ENCODE measurements at places on chromosomes 3 and 15.
A peak's percentile ranks its signal among the peaks of the same experiment; 100 is the strongest.

- no peak for DNase-seq
Measured at GRCh38 chr3:189099031-189099471, 72.7 kb upstream of the TPRG1 start.

DNA sequence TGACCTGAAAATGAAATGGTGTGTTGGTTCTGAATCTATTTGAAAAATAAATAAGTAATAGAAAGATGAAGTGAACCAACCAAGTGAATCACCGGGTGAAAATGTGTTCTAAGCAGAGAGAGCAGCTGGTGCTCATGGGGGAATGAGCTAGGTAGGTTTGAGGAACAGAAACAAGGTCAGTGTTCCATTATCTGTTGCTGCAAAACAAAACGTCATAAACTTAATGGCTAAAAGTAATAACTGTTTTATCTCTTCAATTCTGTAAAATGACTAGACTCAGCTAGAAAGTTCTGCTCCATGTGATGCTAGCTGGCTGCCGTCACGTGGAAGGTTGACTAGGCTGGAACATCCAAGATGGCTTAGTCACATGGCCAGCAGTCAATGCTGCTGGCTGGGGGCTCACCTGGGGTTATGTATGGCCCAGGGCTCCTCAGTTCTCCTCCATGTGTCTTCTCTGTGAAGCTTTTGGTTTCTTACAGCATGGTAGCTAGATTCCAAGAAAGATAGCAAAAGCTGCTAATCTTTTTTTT is 13.3 kb upstream of the SH3BP5 start:
- no peak for DNase-seq

GRCh38 chr15:83978588-83978987 is 257.0 kb upstream of the GOLGA6L4 start:
- no peak for DNase-seq

- DNase-seq = no peak
Measured at GRCh38 chr15:79952329-79952728, 18.7 kb downstream of the BCL2A1 start.

GRCh38 chr15:55816017-55816416 is 73.1 kb upstream of the PRTG start:
- peak; percentile 41 for DNase-seq

DNA sequence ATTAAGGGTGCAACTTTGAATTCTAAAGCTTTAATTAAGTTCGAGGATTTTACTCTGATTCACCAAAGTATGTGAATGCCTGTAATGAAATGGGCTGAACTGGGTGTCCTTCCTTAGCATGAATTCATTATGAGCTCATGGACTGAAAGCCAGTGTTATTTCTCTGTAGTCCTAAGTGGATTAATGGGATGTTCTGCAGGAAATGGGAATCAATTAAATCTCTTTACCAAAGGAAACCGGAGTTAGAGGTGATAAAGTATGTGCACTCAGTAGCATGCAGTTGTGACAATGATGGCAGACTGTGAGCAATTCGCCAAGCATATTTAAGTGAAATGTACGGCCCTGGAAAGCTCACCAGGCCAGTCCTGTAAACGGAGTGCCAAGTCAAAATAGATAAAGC is 138.7 kb downstream of the CHL1 start:
- no peak for DNase-seq

DNA sequence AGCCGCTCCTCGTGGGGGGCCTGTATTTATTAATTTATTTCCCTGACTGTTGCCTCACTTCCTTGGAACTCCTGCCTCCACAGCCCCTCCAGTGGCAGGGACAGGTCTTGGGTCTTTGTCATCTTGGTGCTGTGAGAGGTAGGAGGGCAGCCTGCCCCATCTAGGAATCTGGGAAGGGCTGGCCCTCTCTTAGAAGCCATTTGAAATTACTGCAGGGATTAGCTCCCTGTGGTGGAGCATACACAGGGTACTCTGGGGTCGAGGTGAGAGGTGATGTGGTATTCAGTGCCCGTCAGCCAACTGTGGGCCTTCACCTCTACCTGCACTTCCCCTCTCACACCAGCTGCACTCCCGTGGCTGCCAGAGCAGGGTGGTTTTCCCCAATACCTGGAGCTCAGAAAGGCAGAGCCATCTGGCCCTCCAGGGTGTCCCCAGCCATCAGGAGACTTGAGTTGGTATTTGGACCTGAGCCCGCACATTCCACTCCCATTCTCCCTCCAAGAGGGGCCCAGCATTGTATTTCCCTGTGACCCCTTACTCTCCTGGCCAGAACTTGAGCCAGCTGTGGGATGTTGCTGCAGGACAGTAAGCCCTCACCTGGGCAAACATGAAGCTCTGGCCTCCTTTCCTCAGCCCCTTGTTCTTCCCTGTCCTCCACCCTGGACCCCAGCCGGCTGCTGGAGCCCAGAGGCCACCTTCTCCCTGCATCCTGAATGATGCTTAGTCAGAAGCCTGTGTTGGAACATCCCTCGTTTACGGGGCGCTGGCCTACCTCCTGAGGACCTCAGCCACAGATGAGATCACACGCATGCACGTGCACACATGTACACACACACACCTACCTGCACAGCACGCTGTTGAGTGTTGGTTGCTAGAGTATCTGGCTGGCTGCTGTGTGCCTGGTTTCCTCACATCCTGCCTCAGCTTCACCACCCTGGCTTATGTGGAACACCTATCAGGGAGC is 2.0 kb upstream of the JMJD7 start:
- no peak for DNase-seq

DNA sequence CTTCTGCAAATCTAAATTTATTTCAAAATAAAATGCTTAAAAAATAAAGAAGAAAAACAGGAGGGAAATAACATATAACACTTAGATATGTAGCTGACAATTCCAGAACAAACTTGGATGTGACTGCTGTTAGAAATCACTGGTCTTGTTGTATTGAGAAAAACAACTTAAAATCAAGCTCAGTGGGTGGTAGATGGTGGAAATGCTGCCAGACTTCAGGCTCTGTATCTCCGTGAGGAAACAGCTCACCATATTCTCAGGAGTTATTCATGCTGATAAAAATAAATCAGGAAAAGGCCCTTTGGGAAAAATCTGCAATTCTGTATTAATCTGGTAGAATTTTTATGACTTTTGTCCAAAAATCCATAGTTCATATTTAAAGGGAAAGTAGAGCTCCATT is 477.6 kb downstream of the RAP2B start:
- no peak for DNase-seq

DNA sequence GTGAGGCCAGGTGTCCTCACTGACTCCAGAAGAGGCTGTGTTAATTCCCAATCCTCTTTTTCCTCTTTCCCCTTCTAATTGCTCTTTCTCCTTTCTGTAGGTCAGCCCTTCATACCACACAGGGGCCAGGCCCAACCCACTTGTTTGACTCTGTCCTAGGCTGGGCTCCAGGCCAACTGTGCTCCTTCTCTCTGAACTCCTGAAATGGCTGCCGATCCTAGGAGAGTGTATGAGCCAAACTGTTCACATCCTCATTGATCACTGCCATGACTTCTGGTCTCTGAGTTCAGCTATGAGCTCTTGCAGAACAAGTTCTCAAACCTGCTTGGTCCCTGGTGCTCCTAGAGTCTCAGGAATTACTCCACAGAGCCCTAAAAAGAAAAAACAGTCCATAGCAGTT is 145.1 kb downstream of the VGLL4 start:
- peak; percentile 75 for DNase-seq

GRCh38 chr3:193732391-193732790 is 139.4 kb downstream of the OPA1 start:
- DNase-seq = peak; percentile 74

GRCh38 chr15:88627463-88627862 is 6.3 kb downstream of the AEN start:
- DNase-seq = no peak

DNA sequence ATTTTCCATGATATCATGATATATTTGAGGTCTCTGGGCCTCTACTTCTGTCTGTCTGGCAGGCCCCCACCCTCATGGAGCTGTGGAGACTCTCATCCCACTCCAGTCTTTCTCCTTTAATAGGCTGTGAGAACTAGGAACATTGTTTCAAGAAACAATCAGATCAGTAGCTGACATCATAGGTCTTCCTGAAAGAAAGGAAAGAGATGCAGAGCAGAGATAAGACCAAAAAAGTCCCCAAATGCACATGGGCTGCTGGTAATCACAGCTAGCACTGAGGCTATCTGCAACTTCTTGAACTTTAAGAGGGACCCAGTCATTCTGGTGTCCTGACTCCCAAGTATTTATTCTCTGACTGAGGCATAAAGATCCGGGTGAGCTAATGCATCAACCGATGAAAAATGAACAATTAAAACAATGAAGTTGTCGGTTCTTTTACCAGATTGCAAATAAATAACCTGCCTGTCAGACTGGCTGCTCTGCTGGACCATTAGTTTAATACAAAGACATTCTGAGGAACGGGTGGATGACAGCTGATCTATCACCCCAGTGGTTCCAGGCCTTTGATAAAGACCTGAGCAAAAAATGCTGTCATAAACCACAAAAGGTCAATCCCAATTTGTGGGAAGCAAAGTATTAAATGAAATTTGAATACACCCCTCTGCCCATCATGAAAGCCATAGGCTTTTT is 780.8 kb upstream of the GOLIM4 start:
- DNase-seq = no peak

GRCh38 chr3:37349640-37350039 is 175.3 kb upstream of the LRRFIP2 start:
- no peak for DNase-seq

DNA sequence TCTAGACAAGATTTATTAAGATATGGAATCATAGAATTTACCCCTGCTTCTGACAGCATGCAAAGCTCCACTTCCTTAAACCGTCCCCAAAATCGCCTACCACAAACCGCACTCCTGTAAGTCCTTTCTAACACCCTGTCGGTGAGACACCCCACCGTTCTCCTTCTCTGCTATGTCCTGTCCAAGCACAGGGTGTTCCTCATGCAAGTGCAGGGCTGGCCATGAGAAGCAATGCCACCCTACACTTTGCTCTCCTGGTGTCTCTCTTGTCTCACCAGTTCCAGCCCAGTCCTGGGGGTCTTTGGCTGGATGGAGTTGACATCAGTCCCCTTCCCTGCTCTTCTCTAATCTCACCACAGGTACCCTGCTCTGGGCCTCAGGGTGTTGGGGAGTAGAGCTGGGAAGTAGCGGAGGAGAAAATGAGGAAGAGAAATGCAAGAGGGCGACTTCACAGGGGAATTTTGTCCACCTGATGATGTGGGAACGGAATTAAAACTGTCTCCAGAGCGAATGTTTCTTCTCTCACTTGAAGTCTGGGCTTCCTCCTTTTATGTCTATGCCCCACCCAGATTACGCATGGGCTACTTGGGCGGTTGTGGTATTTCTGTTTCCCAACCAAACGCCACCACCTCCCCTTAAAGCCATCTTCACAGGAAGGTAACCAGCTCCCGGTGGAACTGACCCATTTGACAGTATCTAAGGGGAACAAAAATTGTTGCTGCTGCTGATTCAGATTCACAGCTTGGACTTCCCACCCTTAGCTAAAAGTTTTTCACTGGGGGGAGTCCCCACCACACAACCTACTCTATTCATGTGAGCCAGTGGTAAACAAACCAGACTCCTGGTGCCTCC is 49.9 kb downstream of the CASR start:
- no peak for DNase-seq

- DNase-seq = peak; percentile 39
Measured at GRCh38 chr15:49506341-49506740, 83.3 kb downstream of the FGF7 start.

All from fibroblast of skin of abdomen (primary cell).